ENCODE measurements at places on chromosomes 5 and 9. TPM values are rescaled to one million over a fixed set of nuclear protein-coding genes. Genes with fewer than 3 reads are reported as not detected.

DNA sequence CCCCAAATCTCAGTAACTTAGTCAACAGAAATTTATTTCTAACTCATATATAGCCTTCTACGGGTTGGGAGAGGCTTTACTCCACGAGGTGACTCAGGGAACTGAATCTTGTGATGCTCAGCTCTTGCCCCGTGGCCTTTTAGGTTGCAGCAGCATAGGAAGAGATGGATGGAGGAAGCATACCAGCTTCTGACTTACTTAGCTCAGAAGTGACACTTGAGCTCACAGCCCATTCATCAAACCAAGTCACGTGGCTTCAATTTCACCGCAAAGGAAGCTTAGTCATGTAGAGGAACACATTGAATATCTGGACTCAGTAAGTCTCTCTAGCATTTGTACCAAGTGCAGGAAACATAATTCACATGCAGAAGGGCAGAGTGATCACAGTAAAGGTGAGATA, 124.1 kb upstream of the KCNN2 start:
- DNase-seq, result no peak

GRCh38 chr9:2913026-2913425, 69.1 kb upstream of the PUM3 start:
- no peak for DNase-seq

DNA sequence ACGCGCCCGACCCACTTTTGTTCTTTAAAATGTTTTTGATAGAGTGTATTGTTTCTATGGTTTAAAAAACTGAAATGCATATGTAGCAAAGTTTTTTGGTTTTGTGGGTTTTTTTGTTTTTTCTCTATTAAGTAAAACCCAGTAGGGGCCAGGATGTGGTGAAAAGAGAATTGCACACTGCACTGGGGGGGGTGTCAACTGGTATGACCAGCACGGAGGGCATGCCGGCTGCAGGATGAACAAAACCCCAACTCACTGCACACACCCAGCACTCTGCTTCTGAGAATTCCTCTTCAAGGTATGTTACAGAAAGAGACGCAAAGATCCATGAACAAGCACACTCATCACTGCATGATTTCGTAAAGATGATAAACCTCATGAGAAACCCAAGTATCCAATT, 75.0 kb downstream of the STK10 start:
- no peak for DNase-seq

- no peak for DNase-seq
Measured at GRCh38 chr9:114592356-114592755, 4.8 kb downstream of the ATP6V1G1 start.

GRCh38 chr9:127303830-127304229, 39.3 kb downstream of the GARNL3 start:
- DNase-seq, result no peak

DNA sequence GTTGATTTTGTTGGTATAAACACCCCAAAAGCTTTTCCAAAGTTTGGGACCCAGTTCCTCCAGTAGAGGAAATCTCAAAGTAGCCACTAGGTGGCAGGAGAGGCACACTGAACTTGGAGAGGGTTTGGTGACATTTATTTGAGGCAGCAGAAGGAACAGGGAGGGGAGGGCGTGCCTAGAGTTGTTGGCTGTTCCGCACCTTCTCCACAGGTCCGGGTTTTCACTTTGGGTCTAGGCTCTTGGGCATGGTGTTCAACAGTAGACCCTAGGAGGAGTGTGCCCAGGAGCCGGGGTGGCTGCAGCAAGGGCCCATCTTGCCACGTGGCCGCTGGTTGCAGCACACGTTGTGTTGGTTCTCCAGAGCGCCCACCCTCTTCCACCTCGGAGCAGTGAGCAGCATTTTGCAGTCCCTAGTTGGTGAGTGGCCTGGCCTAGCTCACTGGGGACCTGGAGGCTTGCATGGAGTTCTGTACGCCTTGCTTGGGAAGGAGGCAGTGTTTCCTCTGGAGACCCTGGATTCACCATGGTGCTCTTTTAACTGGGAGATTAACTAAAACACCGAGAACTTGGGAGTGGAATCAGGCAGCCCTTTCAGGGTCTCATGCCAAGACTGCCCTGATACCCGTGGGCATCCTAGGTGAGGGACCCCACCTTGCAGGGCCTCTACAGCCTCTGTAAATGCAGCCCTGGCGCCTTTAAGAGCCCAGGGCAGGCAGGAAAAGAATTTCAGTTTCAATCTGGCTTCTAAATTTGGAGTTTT, 28.2 kb downstream of the PTPA start:
- DNase-seq, result peak; percentile 92

GRCh38 chr5:17147617-17148016, 69.8 kb upstream of the BASP1 start:
- no peak for DNase-seq

Gene FGFR4
- total RNA-seq, result 58.7 TPM

Gene IQGAP2
- 62.2 TPM for total RNA-seq

Gene PCDHA5
- total RNA-seq, result 0.05 TPM

Measured in colonic mucosa (tissue), 4 donors.